ENCODE measurements at places on chromosomes 7 and 10. TPM values are rescaled to one million over a fixed set of nuclear protein-coding genes. Genes with fewer than 3 reads are reported as not detected.

FFAR4 gene
- total RNA-seq, result not detected

DNA sequence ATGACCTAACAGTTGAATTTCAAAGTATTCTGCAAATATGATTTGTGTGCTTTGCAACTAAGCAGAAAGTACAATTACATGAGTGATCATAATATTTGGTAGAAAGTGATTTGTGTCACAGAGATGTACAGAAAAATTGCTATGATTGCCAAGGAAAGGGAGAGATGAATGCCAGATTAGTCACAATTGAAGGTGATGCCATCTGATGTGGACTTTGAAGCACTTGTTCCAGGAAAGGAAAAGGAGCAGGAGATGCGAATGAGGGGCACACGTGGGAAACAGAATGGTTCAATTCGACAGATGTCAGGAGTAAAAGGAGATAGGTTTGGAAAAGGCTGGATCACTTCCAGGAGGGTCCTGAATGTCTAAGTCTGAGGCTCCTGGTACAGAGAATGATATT lies 153.1 kb upstream of the LAMB4 start:
- no peak overlapping the region for H3K27ac ChIP-seq
- no peaks in the 10 kb centered on the region for H3K36me3 ChIP-seq
- no peak overlapping the region for H3K4me3 ChIP-seq

ZSWIM8 gene
- total RNA-seq, result 80.6 TPM

PIP gene
- 2.2 TPM for total RNA-seq

IKZF1 gene
- 2.7 TPM for total RNA-seq

DNA sequence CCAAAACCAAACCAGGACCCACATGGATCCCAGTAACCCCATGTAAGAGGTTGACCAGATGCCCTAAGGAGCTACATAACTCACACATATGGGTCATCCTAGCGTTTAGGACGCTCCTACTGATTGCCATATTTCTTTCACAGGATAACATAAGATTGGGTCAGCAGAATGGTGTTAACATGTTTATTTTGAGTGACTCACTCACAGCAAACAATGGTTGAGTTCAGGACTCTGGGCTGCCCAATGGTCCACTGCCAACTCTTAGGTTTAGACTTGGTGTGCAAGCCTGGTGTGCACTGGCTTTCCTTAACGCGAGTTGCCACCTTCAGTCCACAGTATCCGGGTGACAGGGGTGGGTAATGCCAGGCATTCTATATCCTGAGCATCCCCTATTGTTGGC lies 211.5 kb downstream of the GPAM start:
- no peaks in the 10 kb centered on the region for H3K4me1 ChIP-seq
- H3K27ac ChIP-seq, result no peak overlapping the region
- DNase-seq, result no peak
- H3K4me3 ChIP-seq, result no peak overlapping the region

DNA sequence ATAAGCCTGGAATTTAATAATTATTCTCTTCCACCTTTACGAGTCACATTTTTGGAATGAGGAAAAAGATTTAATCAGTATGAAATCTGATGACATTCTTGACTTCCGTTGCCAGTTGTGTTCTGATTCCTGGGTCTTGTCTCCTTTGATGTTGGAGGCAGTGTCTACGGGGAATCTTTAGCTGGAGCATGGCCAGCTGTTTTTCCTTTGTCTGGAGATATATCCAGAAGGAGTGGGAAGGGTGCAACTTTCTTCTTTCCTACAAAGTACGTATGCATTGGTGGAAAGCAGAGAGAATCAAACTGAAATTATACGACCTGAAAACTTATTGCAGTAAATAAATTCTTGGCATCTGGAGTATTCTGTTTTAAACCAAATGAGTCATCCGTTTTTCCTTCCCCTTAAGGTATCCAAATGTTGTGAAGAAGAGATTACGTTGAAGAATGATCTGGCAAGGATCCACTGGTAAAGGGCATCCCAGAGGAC lies 6.9 kb upstream of the GNG11 start:
- H3K4me3 ChIP-seq, result no peak overlapping the region
- no peaks in the 10 kb centered on the region for H3K27me3 ChIP-seq
- peak overlapping the region; percentile 35 for H3K27ac ChIP-seq
- no peak for DNase-seq

GRCh38 chr10:6009150-6009549 lies 31.8 kb upstream of the IL15RA start:
- no peak for DNase-seq
- H3K27ac ChIP-seq, result no peak overlapping the region
- H3K4me3 ChIP-seq, result no peak overlapping the region
- no peaks in the 10 kb centered on the region for H3K4me1 ChIP-seq
- H3K27me3 ChIP-seq, result no peaks in the 10 kb centered on the region

- no peaks in the 10 kb centered on the region for H3K4me1 ChIP-seq
- no peak overlapping the region for H3K27ac ChIP-seq
- H3K27me3 ChIP-seq, result no peaks in the 10 kb centered on the region
Observed at GRCh38 chr7:131970602-131971001, 414.2 kb upstream of the PODXL start.

DNA sequence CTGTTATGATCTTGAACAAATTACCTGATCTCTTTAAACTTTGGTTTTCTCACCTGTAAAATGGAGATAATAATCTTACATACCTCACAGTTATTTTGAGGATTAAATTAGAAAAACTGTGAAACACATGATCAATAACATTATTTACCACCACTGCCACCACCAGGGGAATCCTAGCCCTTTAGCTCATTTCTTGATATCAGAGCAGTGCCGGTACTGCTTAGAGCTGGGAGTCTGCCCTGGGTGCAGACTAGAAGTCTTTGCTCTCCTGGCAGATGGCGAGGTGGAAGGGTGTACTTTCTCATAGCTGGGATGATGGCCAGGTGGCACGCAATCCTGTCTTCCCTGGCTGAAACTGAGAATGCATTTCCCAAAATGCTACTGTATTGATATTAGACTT lies 12.7 kb upstream of the EFCAB10 start:
- peak; percentile 28 for DNase-seq
- no peak overlapping the region for H3K27ac ChIP-seq
- H3K4me3 ChIP-seq, result no peak overlapping the region
- H3K27me3 ChIP-seq, result no peaks in the 10 kb centered on the region
